ENCODE measurements at places on chromosomes 1 and 21.
A peak's percentile ranks its signal among the peaks of the same experiment; 100 is the strongest.

DNA sequence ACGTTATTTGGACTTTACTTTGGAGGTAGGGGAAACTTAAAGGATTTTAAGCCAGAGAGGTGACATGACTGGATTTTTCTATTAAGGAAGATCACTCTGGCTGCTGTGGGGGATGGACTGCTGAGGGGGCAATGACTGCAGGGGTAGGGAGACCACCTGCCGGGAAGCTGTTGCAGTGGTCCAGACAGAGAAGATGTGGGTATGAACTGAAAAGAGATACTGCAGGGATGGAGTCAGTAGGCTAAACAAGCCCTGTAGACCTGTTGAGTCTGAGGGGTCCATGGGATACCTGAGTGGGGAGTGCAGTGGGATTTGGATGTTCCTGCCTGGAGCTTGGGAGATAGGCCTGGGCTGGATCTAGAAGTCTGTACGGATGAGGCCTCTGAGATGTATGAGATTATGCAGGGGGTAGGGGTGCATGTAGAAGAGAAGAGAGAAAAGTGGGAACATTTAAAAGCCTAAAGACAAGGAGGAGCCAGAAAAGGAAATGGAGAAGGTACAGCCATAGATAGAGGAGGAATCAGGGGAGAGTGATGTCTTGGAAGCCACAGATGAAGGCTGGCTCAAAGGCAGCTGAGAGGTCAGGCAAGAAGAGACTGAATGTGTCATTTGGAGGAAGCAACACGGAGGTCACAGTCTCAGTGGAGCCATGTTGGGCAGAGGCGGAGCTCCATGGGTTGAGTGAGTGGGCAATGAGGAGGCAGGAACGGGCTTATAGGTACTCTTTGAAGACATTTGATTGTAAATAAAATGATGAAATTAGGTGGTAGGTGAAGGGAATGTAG, 25.9 kb upstream of the KCNA2 start:
- DNase-seq: no peak

GRCh38 chr1:175343945-175344344, 151.4 kb upstream of the KIAA0040 start:
- no peak for DNase-seq

- no peak for DNase-seq
These were observed 19.9 kb downstream of the ETNK2 start for GRCh38 chr1:204131978-204132377.

GRCh38 chr1:178726087-178726517, 1.1 kb downstream of the RALGPS2 start:
- peak; percentile 81 for DNase-seq

GRCh38 chr1:65200411-65200810, 52.4 kb downstream of the AK4 start:
- DNase-seq: no peak

DNA sequence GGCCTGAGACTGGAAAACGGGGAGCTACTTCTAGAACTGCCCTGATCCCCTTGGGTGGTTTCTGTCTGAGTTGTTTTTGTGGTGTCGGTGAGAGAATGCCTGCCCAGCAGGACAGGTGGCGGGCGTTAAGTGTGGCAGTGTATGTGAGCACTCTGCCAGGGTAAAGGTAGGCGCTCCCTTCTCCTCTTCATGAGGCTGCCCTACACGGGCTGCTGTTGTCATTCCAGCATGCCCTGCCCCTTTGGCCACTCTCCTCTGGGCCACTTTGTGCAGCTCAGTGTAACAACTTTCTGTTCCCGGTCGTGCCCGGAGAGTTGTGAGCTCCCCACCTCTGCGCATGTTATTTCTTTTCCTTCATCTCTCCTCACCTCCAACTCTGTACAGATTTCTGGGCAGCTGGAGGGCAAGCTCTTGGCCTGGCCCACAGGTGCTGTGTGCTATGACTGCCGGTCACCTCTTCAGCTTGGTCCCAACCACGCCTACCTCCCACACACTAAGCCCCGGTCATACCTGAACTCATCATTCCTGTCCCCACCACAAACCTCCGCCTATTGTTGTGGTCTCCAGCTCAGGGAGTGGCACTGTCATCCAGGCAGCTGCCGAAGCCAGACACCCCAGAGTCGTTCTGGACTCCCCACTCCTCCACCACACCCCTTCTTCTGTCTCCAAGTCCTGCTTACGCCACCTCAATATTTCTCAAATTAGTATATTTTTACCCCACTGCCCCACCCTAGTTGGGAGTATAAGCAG, 69.0 kb downstream of the GADD45A start:
- no peak for DNase-seq

- DNase-seq: no peak
These were observed 22.6 kb downstream of the TUFT1 start for GRCh38 chr1:151562661-151563060.

- peak; percentile 78 for DNase-seq
These were observed 37.0 kb upstream of the RXRG start for GRCh38 chr1:165481820-165482532.

- DNase-seq: no peak
These were observed 342 bp downstream of the DDOST start for GRCh38 chr1:20660847-20661206.

GRCh38 chr1:236021424-236022135, 43.3 kb downstream of the NID1 start:
- no peak for DNase-seq

- DNase-seq: peak; percentile 80
These were observed 24.3 kb upstream of the IFNAR2 start for GRCh38 chr21:33205476-33205875.

- peak; percentile 74 for DNase-seq
These were observed 41.6 kb downstream of the NSL1 start for GRCh38 chr1:212749821-212750535.

DNA sequence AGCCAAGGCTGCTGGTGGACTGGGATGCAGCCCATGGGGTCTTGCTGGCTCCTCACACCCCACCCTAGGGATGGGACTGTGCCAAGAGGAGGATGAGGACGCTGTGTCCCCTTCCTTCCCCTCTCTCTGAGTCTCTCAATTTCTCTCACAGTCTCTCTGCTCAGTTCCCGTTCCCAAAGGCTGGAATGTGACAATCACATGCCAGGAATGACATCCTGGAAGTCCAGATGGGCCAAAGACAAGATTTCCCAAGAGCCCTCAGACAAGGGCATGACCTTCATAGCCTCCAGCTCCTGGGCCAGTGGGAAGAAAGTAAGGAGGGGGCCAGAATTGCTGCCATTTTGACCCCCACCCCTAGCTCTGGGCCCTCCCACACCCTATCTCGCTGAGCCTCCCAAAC, 7.6 kb upstream of the CDCP2 start:
- no peak for DNase-seq

- no peak for DNase-seq
These were observed 23.9 kb downstream of the ACOT11 start for GRCh38 chr1:54571803-54572541.

DNA sequence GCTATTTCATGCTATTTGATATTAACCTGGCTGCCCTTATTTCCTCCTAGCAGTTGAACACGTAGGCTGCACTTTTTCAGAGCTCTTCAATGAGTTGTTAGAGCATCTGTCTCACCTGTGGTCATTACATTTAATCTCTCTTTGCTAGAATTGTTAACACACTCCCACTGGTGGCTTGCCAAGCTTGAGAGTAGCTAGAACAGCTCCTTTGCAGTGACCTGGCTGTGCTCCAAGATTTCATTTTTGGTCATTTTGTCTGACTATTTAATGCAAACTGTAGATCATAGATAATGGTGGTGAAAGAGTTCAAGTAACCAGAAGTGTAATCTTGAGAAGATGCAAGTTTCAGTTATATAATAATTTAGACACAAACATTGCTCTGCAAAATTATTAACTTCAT, 105.6 kb downstream of the LRRC7 start:
- DNase-seq: no peak

DNA sequence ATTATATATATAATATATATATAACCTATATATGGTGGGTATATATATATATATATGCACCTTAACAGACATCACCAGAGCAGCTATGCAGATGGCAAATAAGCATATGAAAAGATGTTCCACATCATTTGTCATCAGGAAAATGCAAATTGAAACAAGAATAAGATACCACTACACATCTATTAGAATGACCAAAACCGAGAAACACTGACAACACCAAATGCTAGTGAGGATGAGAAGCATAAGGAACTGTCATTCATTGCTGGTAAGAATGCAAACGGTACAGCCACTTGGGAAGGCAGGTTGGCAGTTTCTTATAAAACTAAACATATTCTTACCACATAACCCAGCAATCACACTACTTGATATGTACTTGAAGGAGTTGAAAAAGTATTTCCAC, 219.8 kb upstream of the PRMT6 start:
- DNase-seq: no peak

GRCh38 chr1:6870571-6870970, 85.3 kb downstream of the CAMTA1 start:
- DNase-seq: no peak

DNA sequence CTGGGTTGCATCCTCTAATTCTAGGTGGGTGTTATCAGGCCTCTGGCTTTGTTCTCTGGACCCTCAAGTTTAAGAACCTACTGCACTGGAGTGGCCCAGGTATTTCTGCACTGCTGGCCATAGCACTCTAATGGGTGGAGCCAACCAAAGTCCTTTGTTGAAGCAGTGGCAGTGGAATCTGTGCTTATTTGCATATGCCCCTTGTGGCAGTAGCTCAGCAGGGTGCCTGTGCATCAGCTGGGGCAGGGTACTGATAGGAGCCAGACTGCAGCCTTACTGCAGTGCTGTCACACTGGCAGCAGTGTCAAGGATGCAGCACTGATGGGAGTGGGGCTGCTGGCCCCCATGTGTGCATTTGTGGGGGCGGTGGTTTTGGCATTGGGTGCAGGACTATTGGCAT, 660.6 kb downstream of the LRRIQ3 start:
- DNase-seq: no peak

DNA sequence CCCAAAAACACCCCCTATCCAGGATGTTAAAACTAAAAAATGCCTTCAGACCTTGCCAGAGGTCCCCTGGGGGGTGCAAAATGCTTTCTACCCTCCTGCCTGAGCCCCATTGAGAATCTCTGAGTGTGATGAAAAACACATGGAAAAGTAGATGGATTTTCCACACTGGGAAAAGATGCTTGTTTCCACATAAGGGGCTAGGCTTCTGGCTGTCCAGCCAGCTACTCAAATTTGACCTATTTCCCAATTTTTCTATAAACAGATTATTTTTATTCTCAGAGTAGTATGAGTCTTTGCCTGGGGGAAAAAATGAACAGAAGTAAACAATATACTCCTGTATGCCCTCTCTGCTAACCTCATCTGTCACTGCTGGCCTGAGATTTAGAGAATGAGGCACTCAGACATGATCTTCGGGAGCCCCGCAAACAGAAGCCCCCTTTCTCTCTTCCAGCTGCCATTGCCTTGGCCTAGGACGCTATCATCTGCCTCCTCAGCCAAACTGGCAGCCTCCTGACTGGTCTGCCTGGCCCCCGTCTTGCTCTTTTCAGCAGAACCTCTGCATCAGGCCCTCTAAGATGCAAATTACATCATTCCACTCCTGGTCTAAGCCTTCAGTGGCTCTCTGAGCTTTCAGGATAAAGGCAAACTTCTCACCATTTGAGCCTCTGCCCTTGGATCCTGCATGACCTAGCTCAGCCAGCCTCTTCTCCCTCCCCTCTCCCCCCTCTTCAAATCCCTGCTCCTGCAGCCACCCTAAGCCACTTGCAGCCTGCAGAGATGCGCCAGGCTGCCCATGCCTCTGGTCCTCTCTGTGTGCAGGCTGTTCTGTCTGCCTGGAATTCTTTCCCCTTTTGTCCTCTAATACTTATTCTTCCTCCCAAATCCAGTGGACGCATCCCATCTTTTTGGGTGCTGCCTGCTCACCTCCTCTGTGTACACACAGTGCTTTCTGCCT, 39.7 kb upstream of the TMEM125 start:
- no peak for DNase-seq

GRCh38 chr1:210072129-210072528, 134.1 kb downstream of the SYT14 start:
- DNase-seq: no peak

GRCh38 chr1:81758181-81758580, 42.6 kb upstream of the ADGRL2 start:
- no peak for DNase-seq

- no peak for DNase-seq
These were observed 5.4 kb downstream of the BLACAT1 start for GRCh38 chr1:205450448-205450847.

DNA sequence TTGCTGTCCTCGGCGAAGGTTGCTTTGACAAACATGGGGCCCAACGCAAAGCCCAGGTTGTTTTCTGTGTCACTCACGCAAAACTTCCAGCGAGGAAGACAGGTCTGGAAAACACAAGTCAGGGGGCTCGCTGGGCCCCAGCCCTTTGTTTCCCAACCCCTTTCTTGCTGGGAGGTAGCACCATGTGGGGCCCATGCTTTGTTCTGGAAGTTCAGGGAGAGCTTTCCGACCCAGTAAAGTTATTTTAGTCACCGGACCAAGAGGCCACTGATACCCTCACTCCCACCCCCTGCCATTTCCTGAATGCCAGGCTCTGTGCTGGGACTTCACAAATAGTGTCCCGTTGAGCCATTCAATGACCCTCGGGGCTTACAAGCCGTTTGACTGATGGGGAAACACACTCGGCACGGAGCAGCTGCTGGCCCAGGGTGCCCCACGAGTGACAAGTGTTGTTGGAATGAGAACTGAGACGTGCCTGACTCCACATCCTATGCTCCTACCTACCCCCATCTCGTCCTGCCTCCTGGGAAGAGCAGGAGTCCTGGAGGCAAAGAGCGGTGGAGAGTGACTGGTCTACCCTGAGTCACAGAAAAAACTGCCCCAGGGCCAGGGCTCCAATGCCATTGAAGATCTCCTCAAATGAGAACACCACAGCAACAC, 52.0 kb downstream of the ECE1 start:
- DNase-seq: no peak

GRCh38 chr1:246492611-246493245, 14.4 kb downstream of the SMYD3 start:
- peak; percentile 35 for DNase-seq

DNA sequence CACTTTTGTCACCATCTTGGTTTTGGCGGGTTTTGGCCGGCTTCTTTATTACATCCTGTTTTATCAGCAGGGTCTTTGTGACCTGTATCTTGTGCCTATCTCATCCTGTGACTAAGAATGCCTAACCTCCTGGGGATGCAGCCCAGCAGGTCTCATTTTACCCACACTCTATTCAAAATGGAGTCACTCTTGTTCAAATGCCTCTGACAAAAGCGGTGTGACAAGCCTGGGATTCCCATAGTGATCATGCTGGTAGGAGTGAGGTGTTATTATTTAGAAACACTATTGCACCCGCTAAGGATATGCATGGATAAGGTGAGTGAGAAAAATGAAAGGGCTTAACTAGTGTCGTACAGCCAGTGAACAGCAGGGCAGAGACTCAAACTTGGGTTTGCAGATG, 111.7 kb upstream of the COA6 start:
- no peak for DNase-seq

GRCh38 chr1:180311011-180311730, 81.1 kb downstream of the LHX4 start:
- no peak for DNase-seq

Measured in inflammatory macrophage treated with lipopolysaccharide for 4 hours (primary cell).